ENCODE measurements at places on chromosomes 6 and 20.

GRCh38 chr6:133726188-133726587, 162.7 kb upstream of the TCF21 start:
- no peak for DNase-seq

DNA sequence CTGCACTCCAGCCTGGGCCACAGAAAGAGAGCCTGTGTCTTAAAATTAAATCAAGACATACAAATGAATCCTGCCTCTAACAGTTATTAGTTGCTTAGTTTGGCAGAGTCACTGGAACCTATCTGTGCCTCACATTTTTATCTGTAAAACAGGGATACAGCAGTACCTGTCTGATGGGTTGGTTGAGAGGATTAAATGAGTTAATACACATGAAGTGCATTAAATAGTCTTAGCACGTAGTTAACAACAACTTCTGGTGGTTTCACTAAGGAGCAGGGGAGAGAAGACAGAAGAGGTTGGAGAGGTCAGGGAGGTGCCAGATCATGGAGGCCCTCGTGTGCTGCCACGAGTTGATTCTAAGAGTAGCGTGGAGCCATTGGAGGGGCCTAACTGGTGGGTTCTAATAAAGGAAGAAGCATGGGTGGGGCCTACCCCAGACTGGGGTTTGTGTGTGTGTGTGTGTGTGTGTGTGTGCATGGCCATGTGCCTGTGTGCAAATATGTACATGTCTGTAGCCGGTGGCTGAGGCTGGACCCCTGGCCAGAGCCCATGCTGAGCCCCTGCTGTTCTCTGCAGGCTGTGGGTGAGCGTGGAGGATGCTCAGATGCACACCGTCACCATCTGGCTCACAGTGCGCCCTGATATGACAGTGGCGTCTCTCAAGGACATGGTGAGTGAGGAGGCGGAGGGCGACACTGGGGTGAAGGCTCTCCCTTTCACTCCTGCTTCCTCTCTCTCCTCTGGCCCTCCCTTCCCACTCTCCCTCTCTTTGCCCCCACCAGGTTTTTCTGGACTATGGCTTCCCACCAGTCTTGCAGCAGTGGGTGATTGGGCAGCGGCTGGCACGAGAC, 9.1 kb downstream of the RBCK1 start:
- DNase-seq = no peak

- DNase-seq = no peak
Measured at GRCh38 chr6:19880066-19880465, 42.9 kb downstream of the ID4 start.

GRCh38 chr20:33053291-33054106, at the start of gene BPIFB3:
Gene BPIFB3 (plus strand): TSS chr20:33053903. CDS start chr20:33055436, 1,533 bp downstream.
- no peak for DNase-seq

GRCh38 chr6:10422737-10423034, 7.8 kb upstream of the TFAP2A start:
- no peak for DNase-seq

DNA sequence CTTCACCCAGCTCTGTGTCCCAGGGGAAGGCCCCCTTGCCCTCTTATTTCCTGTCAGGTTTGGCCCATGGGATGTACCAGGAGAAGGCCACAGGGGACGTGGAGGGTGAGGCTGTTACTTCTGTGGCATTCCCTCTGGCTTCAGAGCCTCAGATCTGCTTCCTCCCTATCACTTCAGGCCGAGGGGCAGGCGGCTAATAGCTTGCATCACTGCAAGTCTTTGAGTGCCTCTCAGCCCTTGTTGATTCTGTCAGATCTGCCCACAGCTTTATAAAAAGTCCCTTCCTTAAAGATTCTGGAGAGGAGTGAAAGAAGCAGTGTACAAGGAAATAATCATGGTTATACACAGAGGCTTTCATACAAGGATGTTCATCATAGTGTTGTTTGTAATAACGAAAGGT, 86.9 kb downstream of the LRFN2 start:
- DNase-seq = no peak
